H1 (cell line): ENCODE measurements at places on chromosomes 13 and 19. TPM values are rescaled to one million over a fixed set of nuclear protein-coding genes. Genes with fewer than 3 reads are reported as not detected.

UNC13A gene
- 45.0 and 47.6 TPM in 2 replicates for total RNA-seq

PTPRS gene
- total RNA-seq: 218 and 223 TPM in 2 replicates

PABPC3 gene
- total RNA-seq: 0.48 TPM in 2 replicates

GRCh38 chr19:8094336-8094735, 41.8 kb downstream of the CCL25 start:
- no peak for DNase-seq

GRCh38 chr13:60118696-60119400, 44.9 kb downstream of the DIAPH3 start:
- no peak for DNase-seq

DNA sequence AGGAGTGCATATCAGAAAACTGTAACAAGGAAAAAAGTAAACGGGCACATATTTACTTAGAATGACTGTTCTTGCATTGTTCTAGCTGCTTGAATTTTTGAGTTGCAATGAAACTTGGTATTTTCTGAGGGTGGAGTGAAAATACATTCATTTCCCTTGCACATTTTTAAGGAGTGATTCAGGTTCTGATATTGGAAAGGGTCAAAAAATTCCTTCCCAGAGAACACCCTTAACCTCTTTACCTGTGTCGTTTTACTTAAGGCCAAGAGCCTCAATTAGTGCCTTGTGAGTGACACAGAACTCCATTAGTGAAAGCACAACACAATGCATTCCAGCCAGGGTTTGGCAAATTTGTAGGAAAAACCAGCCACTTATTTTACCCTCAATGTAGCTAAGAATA, 2.3 kb downstream of the ITGBL1 start:
- DNase-seq: no peak
